ENCODE measurements at places on chromosomes 12 and 14. TPM values are rescaled to one million over a fixed set of nuclear protein-coding genes. Genes with fewer than 3 reads are reported as not detected.

DNA sequence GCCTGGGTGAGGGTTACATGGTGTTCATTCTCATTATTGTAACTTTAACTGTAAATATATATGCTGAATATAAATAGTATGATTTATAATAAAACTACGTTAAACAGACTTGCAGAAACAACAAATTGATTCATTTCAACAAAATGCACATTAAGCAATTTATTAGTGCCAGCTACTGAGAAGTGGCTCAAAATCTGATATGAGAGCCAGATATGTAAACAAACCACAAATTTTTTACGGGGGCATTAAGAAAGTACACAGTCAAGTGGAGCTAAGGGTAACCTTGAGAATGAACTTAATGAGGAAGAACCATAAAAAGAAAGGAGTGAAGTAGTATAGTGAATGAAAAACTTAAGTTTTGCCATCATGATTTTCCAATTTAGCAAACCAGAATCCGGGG, 40.3 kb downstream of the CEP128 start:
- no peak for DNase-seq

DNA sequence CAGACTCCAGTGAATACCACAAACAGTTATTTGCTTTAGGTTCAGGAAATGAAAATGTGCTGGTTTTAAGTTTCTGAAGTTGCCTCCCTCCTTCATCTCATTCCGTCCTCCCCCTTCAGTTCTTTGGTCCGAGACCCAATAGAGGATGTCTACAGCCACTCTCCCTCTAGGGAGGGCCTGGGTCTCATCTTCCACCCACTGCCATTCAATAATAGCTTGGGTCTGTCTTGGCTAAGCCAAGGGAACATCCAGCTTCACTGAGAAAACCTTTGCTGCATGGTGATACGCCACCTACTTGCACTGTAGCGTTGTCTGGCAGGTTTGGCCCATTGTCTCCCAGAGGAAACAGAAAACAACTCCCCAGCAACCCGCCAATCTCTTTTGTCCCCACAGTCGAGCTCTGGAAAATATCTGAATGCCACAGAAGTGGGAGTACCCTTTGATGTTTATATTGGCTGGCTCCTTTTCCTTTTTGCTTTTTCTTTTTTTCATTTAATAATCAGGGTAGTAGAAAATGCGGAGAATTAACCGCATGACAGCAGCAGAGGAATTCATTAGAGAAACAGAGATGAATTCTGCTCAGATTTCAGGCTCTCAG, 380.1 kb downstream of the RAD51B start:
- DNase-seq = peak; percentile 60

DNA sequence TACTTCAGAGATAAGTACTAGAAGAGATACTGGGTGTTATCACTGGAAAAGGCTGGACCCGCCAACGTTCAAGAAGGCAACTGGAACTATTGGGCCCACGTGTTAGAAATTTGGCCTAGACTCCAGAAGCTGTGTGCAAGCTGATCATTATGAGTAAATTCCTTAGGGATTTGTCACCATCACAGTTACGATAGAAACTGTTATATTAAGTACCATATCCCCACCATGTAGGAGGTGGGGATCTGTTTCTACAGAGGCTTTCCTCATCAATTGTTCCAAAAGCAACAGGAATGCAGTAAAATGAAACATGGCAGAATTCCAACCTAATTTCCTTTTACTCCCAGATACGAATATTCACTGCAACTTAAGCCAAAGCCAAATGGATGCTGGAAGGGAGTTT, 170.7 kb downstream of the NOVA1 start:
- no peak for DNase-seq

DNA sequence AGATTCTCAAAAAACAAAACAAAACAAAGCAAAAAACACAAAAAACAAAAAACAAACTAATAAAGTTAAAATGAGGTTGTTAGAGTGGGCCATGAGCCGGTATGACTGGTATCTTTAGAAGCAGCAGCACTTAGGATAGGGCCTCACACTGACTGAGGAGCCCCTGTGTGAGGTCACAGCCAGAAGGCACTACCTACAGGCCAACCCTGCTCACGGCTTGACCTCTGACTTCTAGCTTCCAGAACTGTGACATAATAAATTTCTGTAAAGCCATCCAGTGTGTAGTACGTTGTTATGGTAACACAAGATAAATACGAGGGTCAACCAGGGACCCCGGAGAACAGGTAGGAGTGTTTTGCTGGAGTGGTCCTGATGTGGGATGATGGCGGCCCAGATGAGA, 629.6 kb downstream of the VRK1 start:
- no peak for DNase-seq

DNA sequence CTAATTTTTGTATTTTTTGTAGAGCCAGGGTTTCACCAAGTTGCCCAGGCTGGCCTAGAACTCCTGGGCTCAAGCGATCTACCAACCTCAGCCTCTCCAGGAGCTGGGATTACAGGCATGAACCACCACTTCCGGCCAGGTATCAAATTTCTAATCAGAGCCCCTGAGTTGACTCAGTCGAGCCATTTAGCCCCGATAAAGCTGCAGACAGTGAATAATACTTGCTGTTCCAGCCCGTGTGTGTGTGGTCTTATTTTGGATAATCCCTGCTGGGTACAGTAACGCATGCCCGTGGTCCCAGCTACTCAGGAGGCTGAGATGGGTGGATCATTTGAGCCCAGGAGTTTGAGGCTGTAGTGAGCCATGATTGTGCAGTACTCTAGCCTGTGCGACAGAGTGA, 57.0 kb downstream of the TEAD4 start:
- DNase-seq = no peak

- no peak for DNase-seq
Measured at GRCh38 chr14:102944448-102945330, 22.2 kb downstream of the AMN start.

DNA sequence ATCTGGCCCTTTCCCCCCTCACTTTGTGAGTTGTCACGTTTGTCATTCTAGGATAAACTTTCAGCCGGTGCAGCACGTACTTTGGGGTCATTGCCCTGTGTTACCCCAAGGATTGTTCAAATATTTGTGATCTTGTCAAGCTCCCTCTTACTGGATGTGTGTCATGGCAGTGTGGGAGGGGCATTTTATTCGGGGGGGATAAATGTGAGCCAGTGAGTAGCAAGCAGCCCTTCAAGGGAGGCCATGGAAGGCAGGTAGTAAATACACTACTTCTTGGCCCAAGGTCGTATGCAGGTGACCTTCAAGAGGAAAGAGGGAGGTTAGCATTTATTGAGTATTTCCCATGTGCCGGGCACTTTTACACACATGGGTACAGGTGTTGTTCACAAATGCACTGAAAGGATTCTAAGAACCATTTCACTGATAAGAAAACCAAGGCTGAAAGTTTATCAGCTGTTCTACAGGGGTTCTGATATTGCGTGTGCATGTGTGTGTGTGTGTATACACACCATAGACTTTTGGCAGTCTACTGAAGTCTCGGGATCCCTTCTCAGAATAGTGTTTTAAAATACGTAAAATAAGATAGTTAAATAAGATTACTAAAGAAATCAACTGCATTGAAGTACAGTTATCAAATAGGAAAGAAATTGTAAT, 410.3 kb upstream of the TBX3 start:
- no peak for DNase-seq

- DNase-seq = peak; percentile 53
Measured at GRCh38 chr12:92289629-92290349, 144.1 kb upstream of the BTG1 start.

DNA sequence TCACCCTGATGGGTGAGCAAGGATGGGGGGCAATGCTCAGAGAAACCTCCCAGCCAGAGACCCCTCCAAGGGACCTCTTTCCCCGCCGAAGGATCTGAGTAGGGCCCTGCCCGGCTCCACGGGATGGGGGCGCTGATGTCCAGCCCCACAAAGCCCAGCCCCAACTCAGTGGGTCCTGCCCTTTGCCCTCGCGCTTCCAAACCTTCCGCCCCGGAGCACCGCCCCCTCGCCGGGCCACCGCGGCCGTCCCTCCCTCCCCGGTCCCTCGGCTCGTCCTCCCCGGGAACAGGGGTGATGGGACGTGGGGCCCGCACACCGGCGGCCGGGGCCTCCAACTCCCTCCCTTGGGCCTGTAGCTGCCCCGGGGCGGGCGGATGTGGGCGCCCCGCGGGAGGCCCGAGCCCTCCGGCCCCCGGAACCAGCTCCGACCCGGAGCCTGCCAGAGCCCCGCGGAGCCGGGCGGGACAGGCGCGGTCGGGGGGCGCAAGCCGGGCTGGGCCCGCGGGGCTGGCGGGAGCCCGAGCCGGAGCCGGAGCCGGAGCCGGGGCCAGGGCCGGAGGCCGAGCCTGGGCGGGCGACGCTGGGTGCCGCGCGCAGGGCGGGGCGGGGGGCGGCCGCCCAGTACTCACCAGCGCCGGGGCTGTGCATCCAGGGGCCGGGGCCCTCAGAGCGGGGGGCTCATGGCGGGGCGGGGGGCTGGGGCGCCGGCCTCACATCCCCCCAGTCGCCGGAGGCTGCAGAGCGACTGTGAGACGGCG, 386 bp downstream of the HDAC7 start:
- DNase-seq = peak; percentile 16

DNA sequence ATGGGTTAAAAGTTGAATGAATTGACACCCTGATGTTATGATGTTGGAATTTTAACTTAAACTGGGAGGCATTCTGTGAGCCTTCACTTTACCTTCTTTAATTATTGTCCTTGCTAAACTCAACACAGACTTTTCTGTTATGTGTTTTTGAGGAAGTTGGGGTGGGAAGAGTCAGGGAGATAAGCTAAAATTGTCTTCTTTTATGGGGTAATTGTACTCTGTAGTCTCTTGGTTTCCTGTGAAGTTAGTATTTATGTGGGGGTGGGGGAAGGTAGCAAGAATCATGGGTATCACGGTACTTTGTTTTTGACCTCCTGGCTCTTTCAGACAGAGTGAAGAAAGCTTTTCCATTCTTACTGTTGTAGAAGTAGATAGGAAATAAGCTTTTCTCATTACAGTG, 32.9 kb downstream of the RAB21 start:
- DNase-seq = no peak

- DNase-seq = no peak
Measured at GRCh38 chr14:22896760-22897159, 13.7 kb downstream of the REM2 start.

- peak; percentile 67 for DNase-seq
Measured at GRCh38 chr14:103257211-103257962, 76.7 kb upstream of the EIF5 start.

DNA sequence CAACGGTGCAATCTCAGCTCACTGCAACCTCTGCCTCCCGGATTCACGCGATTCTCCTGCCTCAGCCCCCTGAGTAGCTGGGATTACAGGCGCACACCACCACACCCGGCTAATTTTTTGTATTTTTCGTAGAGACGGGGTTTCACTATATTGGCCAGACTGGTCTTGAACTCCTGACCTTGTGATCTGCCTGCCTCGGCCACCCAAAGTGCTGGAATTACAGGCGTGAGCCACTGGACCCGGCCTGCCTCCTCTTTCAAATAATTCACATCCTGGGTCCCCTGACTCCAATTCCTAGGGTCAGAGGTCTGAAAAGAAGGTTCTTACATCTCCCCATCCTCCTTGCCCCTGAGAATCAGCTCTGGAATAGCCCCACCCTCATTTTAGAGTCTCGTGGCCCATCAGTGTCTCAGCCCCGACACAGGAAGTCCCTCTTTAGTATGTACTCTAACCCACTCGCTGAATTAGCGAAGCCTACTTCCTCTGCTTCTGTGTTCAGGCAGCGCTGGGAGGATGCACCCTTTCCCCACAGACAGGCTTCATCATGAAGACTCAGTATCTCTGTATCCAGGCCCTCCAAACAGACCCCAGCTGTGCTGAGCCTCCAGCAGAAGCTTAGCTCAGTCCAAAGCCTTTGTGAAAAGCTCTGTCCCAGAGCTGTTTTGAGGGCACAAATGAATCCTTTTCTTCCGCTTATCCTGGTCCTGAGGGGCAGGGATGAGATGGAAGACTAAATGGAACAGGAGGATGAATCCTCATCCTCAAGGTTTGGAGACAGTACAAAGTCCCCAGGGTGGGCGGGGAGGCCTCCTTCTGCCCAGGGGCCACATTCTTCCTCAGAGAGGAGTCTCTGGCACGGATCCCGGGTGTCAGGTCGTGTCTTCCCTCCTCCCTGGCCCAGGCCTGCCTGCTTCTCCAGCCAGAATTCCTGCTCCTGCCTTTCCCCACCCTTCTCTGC, 3.5 kb downstream of the LPAR5 start:
- no peak for DNase-seq

DNA sequence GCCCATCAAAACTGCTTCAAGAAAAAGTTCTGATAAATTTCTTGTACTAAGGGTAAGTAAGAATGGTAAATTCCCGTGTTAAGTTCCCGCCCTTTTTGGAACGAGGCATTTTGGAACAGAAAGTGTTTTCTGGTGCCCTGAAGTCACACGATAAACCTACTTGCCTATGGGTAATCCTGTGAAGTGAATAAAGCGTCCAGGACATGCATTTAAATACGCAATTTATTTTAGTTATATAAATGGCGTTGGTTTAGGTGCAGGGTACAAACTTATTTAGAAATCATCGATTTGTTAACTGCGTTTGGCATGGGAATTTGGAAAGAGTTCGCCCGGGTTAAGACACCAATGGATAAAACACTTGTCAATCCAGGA, 715 bp upstream of the RAP1B start:
- DNase-seq = peak; percentile 45

DNA sequence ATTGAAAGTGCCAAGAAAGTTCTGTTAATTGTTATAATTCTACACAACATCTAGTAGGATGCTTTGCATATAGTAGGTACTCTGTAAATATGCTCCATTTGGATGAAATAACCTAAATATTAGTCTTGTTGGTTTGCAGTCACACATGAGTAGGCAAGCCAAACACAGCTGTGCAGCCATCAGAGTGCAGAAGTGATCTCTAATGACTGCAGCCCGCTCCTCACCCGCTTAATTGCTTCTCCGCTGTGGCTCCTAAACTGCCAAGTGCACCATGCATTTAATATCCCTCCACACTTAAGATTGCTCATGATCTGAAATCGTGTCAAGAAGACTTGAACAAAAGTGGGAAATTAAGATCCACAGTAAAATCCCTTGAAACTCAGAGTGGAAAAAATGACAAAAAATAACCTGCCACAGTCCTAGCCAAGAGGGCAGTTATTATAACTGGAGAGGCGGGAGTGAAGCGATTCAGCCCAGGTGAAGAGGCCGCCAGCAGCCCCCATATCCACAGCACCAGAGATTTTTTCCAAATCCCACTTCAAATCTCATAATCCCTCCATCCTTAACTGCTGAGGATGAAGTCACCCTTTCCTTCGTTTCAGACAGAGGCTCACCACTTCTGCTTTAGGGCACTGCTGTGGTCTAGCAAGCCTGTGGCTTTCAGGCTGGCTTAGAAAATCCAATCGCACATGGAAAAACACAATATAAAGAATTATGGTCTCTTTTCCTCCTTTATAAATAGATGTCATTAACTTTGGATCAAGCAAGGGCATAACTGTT, 69.5 kb downstream of the TMEM30B start:
- no peak for DNase-seq

The KRT72 gene
- not detected for total RNA-seq

The ZCCHC8 gene
- total RNA-seq = 30.2 TPM

The KRT6C gene
- total RNA-seq = not detected

The CTDSP2 gene
- 27.5 TPM for total RNA-seq

The LRP1 gene
- 34.1 TPM for total RNA-seq

The KRT86 gene
- total RNA-seq = 1.6 TPM

The ABHD12B gene
- total RNA-seq = not detected

The VDR gene
- 2.5 TPM for total RNA-seq
